ENCODE measurements at places on chromosomes 7 and 10. TPM values are rescaled to one million over a fixed set of nuclear protein-coding genes. Genes with fewer than 3 reads are reported as not detected.

DNA sequence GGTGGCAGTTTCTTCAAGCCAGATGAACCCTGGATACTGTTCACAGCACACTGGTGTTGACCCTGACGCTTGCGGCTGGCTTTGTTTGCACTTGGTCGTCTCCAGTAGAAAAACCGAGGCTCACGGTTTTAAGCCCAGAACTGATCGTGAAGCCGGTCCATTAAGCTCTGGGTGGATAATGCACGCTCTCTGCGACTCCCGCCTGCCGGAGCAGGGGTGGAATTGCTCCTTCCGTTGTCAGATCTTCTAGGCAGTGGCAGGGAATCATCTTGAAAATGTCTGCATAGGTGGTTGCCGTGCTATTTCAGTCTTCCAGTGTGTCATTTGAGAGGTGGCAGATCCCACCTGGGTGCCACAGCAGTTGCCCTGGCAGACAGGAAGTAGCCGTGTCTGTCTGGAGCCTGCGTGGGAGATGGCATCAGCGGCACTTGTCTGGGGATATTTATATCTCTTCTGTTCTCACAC lies 35.9 kb upstream of the AP5Z1 start:
- no peak for DNase-seq

DNA sequence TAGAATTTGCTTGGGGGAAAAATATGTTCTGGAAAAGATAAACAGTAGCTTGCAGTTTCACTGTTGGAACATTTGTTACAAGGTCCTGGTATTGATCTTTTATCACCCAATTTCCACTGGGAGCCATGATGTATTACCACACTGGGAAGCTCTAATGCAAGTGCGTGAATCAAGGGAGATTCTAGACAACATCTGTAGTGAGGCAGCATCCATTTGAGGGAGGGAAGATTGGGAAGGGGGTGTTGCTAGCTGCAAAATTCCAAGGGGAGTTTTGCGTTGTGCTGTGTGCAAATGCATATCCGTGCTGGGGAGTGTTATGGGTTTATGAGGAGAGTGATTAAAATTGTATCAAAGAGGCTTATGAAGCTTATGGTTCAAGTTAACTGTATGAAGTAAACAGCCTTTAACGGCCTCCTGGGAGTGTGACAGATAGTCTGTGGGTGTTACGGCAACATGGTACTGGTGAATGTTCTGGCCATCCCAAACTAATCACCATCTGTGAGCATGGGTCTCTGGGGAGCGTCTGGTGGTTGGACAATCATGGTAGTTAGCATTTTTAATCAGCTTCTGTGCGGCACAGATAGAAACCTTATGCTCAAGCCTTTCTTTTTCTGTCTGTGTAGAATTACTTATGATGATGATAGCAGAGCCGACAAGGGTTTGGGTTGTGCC lies 601.9 kb upstream of the GALNT17 start:
- DNase-seq, result no peak

GRCh38 chr7:27173956-27174873 lies at the start of gene HOXA10:
Gene HOXA10, minus strand, starts transcription at chr7:27174320. Its CDS starts 14 bp downstream, at chr7:27174306.
- no peak for DNase-seq

GRCh38 chr10:123945325-123945920 lies 53.8 kb upstream of the CPXM2 start:
- peak; percentile 72 for DNase-seq

Gene ARMH3
- 3.7 TPM for total RNA-seq

GRCh38 chr10:93512565-93512964 lies 16.2 kb downstream of the CEP55 start:
- no peak for DNase-seq

Gene EVX1
- not detected for total RNA-seq

DNA sequence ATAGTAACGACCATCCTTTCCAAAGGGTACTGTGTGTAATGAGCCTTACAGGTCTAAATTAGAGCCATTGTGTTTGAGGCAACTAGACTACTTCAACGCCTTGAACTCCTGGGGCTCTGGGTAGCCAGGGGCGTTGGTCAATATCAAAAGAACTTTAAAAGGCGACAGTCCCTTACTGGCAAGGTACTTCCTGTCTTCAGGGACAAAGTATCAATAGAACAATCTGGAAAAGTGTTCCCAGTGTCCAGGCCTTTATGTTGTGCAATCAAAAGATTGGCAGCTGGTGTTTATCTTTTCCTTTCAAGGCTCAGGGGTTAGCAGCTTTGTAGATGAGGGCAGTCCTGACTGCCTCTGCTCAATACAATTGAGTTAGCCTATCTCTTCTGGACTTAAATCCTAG lies 284.3 kb downstream of the PARD3 start:
- DNase-seq, result no peak

DNA sequence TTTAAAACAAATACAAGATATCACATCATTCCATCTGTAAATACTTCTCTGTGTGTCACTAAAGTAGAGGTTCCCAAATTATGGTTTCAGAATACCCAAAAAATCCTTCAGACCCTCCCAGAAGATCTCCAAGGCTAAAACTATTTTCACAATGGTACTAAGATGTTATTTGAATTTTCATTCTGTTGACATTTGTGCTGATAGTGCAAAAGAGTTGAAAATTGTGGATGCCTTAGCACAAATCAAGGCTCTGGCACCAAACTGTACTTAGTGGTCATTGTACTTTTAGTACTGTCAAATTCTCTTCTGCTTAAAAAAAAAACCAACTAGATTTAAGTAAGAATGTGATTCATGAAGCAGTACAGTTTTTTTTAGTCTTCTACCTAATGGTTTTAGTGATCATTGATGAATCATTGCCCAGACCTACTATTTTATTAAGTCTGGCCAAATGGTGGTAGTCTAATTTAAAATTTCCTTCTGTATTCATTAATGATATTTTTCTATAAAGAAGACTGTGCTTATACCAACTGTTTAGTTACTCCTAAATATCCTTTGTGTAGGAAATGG lies 50.5 kb downstream of the TPST1 start:
- no peak for DNase-seq

Gene FAM53B
- total RNA-seq, result 148 TPM

- DNase-seq, result no peak
Measured at GRCh38 chr10:62189131-62189530, 79.5 kb downstream of the RTKN2 start.

Gene TMEM225B
- total RNA-seq, result not detected

- DNase-seq, result no peak
Measured at GRCh38 chr10:9670911-9671310, 1346.8 kb upstream of the CELF2 start.

GRCh38 chr7:95427166-95427565 lies 7.7 kb downstream of the PON2 start:
- DNase-seq, result no peak

- DNase-seq, result no peak
Measured at GRCh38 chr7:2372724-2373123, 18.1 kb downstream of the EIF3B start.

Gene MALSU1
- 169 TPM for total RNA-seq

DNA sequence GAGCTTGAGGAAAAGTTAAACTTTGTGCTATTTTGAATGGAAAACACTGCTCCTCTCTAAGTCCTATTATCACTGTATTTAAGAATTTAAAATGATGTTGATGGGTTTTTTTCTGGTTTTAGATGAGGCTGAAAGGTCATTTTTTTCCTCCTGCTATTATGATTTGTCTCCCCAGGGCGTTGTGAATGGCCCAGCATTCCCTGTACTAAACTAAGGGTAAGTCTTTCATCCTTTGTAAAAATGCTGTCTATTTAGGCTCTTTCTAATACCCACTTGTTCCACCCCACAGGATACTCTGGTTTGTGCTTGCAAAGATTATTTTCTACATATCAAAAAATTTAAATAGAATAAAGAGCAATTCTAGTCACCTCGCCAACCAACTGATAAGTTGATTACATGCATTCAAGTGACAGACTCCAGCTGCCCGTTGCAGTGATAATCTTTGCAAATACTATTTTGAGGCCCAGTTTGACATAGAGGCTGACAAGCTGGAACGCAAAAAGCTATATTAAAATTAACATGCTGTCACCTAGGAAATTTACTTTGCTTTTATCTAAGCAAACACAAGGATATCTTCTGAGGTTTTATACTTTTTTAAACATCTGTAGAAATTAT lies 222.3 kb upstream of the TMEM229A start:
- no peak for DNase-seq

Gene KIF11
- total RNA-seq, result 14.2 TPM

Gene BTBD16
- total RNA-seq, result not detected

Gene ST8SIA6
- not detected for total RNA-seq

DNA sequence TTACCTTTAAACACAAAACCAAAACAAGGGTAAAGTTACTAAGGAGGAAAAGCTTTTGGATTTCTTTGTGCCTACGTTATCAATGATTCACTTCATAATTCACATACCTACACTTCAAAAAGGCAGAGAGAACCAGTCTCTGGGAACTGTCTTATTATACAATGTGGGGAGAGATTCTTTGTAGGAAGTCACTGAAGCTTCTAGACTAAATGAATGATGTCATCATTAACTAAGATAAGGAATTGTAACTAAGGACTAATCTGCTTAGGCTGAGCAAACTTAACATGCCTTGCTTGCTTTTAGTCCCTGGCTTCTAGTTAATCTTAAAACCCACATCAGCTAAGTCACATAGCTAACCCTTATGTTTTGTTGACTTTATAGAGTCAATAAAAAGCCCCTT lies 771.2 kb downstream of the NXPH1 start:
- DNase-seq, result no peak

- DNase-seq, result no peak
Measured at GRCh38 chr7:107816011-107816566, 13.1 kb upstream of the SLC26A3 start.
